Left ventricle myocardium superior (tissue), 1 donor: ENCODE measurements at places on chromosomes 5 and 9. TPM values are rescaled to one million over a fixed set of nuclear protein-coding genes. Genes with fewer than 3 reads are reported as not detected.

- DNase-seq, result no peak
Observed at GRCh38 chr9:137955224-137955570, 77.6 kb downstream of the CACNA1B start.

DNA sequence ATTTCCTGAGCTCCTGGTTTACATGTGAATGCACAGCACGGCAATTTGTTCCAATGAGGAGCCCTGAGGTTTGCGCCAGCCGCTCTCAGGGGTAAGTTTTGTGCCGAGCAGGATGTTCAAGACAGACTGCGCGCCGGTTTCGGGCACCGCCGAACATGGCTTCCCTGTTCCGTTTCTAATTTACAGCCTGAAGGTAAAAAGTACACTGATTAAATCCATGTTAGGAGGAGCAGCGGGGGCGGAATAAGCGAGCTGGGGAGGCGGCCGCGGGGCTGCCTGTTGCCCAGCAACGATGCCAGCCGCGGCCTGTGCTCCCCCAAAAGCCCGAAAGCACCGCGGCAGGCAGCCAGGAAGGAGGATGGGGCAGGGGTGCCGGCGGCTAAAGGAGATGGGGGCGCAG lies 6.4 kb downstream of the SOWAHA start:
- no peak for DNase-seq

The KLHL3 gene
- total RNA-seq, result 24.5 TPM

The TAF11L10 gene
- total RNA-seq, result not detected

The ANKRD33B gene
- 6.7 TPM for total RNA-seq
